ENCODE measurements at places on chromosomes 5 and 9.

DNA sequence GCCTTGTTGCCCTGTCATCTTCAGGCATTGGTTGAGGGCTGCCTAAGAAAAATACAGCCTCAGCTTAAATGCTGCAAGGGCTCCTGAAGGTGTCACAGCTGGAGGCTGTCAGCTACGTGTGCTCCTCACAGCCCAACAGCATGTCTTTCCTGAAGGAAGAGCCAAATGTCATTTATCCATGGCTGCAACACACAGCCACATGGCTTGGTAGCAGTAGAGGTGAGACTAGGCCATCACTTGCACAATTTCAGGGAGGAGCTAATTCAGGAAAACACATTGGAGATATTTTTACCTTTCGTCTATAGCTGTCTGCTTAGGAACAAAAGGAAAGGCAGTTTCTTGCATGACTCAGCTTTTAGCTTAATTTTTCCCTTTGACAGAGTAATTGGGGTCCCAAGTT lies 260.7 kb downstream of the SYK start:
- DNase-seq = no peak

- no peak for DNase-seq
These were observed 85.2 kb downstream of the OXCT1 start for GRCh38 chr5:41785061-41785460.

DNA sequence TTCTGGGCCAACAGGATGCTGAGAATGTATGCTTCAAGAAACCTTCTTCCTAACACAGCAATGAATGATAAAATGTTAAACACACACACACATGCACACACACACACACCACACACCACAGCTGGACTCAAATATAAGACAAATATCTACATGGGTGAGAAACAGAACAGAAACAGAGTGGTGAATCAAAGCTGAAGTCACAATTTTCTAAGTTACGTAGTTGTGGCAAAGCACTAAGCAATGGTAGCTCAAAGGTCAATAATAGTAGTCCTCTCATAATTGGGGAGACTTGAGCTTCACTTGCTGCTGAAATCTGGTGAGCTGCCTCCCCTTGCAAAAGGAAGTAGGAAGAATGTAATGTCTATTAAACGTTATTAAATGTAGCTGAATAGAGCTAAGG lies 33.7 kb upstream of the ITGA1 start:
- no peak for DNase-seq

DNA sequence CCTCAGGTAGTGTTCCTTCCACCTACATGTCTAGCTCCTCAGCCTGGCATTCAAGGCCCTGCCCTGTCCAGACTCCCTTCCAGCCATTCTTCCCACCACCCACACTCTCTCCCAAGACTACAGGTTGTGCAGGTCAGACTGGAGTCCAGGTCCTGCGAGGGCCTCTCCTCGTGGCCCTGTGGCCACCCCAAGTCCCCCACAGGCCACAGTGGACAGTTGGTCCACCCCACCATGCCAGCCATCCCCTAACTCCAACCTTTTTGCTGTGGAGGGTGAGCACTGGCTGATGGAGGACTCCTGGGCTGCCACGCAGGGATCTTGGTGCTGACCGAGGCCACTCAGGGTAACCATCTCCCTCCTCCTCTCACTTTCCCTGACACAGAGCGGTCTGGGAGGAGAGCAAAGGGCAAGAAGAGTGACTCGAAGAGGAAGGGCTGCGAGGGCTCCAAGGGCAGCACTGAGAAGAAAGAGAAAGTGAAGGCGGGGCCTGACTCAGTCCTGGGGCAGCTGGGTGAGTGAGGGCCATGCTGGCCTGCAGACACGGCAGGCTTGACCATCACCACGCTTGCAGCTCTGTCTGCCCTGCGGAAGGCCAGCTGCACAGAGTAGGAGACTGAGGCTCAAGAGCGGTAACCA lies 51.0 kb downstream of the JADE2 start:
- no peak for DNase-seq

- DNase-seq = no peak
These were observed 58.8 kb upstream of the ERCC6L2 start for GRCh38 chr9:95816716-95817115.

DNA sequence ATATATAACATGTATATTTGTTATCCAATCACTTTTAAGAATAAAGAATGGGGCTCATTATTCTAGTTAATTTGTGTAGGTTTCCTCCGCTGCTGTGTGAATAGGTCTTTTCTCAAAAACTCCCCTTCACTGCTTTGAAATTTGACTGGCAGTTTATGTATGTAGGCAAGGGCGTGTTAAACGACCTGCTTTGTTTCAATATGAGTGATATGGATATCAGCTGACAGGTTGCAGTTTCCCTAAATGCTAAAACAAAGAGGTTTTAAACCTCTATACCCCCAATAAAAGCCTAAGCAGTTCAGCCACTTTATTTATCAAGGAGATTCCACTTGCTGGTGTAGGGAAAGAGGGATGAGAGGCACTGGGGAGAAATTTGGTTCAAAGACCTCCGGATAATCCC lies 159.6 kb downstream of the TMEM167A start:
- DNase-seq = no peak

DNA sequence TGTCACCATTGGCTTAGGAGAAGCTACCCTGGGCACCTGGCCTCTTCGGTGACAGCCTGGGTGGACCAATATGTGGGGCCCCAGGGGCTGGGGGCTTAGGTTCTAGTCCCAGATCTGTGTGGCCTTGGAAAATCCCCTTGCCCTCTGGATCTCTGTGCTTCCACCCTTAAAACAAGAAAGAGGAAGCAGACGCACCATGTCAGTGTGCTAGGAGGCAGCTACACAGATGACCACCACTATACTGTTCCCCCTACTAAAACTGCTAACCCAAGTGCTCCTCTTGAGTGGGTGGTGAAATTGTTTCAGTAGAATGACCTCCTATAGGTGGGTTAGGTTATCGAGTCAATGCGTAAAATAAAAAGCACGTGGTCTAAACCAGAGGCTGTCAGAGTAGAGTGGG lies 31.0 kb downstream of the AFAP1L1 start:
- DNase-seq = no peak
